Pulmonary artery endothelial cell (primary cell): ENCODE measurements at places on chromosomes 4 and X.

DNA sequence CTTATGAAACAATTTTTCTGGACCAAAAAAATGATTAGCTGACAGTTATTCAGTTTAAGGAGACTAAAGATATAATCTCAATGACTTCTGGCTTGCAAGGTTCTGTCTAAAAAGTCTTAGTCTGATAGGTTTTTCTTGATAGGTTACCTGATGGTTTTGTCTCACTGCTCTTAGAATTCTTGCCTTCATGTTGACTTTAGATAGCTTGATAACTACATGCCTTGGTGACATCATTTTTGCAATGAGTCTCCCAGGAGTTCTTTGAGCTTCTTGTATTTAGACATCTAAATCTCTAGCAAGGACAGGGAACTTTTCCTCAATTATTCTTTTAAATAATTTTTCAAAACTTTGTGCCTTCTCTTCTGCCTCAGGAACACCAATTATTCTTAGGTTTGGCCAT lies 1965.3 kb downstream of the ARAP2 start:
- DNase-seq, result no peak

DNA sequence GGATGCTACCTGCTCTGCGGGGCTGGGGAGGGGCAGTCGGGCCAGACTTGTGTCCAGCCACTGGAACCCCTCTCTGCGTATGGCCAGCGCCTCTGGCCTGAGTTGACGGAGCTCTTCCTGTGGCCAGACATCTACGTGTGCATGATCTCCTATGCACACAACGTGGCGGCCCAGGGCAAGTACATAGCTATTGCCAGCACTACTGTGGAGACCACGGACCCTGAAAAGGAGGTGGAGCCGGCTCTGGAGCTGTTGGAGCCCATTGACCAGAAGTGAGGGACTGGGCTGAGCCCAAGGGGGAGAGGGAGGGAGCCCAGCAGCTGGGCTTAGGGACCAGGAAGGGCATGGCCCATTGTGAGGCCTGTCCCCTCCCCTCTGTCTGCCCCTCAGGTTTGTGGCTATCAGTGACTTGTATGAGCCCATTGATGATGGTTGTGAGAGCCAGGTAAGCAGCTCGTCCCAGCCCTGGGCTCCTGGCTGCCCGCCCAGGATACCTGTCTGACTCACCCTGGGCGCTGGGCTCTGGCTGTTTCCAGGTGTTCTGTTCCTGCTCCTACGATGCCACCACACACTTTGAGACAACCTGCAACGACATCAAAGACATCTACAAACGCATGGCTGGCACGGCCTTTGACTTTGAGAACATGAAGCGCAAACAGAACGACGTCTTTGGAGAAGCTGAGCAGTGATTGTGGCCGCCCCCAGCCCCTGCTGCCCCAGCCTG lies 1.8 kb upstream of the FAM50A start:
- DNase-seq, result no peak

- DNase-seq, result no peak
These were observed 224.9 kb upstream of the MAD2L1 start for GRCh38 chr4:120291541-120291940.

- no peak for DNase-seq
These were observed 186.9 kb downstream of the LRBA start for GRCh38 chr4:150828159-150828558.

GRCh38 chrX:96453139-96453538 lies 231.5 kb upstream of the DIAPH2 start:
- DNase-seq, result no peak

DNA sequence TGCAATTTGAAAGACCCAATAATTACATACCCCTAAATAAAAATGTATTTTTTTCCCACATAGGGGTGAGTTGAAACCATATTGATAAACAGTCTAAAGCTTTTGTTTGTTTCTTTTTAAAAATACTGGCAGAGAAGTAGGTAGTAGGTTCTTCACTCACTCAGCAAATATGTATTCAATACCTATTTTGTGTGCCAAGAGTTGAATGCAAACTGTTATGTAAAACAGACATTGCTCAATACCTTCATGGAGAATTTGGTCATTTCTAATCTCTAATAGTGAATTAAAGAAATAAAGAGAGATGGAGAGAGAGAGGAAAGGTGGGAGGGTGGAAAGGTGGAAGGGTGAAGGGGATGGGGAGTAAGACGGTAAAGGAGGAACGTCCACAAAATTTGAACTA lies 589.9 kb upstream of the GNPDA2 start:
- DNase-seq, result no peak
